ENCODE measurements at places on chromosomes 5 and 9.

- DNase-seq, result peak; percentile 27
These were observed 1.3 kb downstream of the BRD9 start for GRCh38 chr5:891117-891836.

GRCh38 chr9:121331992-121332685, 37.9 kb downstream of the STOM start:
- DNase-seq, result no peak

GRCh38 chr5:101338226-101338625, 435.1 kb upstream of the ST8SIA4 start:
- no peak for DNase-seq

DNA sequence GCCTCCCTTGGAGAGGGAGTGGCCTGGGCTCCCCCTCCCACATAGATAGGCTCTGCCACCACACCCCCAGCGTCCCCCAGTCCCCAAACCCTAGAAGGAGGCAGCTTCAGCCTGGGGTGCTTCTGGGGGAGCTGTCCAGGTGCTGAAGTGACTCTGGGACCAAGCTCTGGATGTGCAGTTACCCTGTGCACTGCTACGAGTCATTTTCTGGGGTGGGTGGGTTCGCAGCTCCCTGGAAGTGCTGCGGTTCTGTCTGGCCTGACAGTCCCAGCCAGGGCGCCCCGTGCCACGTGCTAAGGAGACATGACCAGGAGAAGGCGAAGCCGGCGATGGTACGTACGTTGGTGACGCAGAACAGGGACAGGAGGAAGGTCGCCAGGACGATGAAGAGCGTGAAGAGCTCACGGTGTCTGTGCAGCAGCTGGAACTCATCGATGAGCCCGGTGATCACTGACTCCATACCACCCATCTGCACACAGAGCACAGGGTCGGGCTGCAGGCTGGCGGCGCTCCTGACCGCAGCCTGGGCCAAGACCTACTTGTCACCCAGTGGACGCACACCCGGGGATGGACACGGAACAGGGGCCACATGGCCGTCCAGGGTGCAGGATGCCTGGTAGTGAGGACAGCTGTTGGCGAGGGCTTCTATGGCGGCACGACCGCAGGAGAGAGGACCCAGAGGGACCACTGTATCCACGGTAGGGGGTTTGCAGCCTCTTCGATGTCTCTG, 35.7 kb downstream of the SLC6A3 start:
- DNase-seq, result peak; percentile 53

DNA sequence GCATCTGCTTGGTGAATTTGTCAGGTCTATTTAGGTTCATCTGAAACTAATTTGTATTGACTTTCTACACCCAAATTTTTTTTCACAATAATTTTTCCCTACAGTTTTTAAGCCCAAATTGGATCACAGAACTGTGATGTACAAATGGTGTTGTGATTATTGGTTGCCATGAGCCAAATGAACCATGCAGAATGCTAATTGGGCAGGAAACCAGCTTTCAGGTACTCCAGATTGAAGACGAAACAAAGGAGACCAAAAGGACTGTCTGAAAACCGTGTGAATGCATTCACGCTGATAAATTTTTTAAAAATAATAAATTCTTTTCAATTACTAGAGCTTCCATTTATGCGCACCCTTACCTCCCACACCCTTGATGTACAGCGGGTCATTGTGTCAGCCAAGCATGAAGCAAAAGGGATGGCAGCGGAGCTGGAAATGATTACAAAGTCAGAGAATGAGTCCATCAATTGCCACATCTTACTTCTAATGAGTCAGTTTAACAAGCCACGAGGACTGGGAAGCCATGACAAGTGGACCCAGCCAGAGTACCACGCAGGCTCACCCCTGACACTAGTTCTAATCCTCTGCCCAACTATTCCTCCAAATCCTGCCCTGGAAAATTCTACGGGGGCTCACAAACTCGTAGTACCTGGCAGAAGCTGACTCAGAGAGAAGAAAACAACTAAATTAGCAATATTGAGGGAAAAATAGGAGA, 66.5 kb downstream of the SEMA6A start:
- no peak for DNase-seq

DNA sequence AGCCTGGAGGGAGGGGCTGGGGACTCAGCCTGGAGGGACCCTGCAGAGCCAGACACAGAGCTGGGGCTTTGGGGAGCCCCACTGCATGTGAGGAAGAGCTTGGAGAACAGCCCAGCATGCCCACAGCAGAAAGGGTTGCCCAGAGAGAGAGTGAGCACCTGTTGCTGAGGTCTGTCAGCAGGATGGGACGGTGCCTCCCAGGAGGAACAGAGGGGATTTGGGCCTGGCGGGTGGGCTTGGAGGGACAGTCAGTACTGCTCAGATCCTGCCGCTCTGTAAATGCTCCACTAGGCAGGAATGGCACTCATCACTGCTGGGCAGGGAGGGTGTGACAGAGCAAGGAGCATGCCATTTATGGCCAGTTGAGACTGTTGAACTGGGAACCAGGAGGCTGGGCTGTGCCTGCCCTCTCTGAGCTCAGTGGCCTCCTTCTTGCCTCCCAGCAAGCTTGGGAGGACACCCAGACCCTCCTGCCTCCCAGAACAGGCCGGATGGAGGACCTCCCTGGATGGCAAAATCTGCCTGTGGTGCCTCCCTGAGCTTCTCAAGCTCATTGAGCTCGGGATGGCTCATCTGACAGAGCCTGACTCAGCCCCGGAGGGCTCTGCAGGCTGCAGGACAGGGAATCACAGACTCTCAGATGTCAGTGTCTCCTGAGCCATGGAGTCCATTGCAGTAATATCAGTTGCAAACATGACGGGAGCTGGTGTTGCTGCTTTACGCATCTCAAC, 786 bp upstream of the HRCT1 start:
- no peak for DNase-seq

DNA sequence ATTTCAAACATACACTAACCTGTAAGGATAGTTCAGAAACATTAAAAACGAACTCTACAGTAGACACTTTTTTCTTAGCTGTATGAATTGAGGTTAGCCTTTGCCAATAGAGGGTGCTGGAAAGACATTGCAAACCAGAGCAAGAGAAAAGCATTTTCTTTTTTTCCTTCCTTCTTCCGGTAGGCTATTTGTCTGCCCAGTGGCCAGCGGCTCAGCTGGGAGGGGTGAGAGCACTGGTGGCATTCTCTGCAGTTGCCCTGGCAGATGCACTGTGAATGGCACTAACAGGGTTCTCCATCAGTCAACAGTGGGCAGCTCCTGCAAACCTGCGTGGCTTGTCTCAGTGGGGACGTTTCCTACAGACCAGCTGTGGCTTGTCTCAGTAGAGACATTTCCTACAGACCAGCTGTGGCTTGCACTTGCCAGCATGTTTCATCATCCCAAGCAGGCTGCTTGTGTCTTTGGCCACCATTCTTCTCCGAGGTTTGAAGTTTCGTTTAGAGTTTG, 984.5 kb upstream of the CDH18 start:
- DNase-seq, result no peak

DNA sequence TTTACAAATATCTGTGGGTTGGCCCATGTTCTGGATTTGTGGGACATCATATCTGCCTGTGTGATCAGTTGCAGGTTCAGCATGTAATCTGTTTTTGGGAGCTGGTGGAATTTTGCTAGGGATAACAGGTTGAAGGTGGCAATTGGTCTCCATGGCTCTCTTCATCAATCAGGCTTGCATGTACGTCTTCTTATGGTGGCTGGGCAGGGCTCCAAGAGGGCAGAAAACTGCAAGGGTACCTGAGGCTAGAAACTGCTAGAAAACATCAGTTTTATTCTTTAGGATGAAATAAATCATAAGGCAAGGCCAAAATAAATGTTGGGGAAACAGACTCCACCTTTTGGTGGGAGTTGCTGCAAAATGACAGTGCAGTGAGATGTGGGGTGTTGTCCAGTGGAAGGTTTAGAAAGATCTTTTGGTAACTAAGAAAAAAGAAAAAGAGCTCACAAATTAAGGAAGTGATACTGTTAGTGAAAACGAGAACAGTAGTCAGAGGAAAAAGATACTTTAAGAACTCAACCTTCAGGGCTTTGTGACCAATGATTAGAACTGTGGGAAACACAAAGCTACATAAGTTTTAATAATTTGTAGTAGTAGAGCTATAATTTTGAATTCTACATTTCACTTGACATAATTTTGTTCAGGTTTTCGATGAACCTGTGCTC, 300.7 kb upstream of the IZUMO3 start:
- DNase-seq, result no peak

DNA sequence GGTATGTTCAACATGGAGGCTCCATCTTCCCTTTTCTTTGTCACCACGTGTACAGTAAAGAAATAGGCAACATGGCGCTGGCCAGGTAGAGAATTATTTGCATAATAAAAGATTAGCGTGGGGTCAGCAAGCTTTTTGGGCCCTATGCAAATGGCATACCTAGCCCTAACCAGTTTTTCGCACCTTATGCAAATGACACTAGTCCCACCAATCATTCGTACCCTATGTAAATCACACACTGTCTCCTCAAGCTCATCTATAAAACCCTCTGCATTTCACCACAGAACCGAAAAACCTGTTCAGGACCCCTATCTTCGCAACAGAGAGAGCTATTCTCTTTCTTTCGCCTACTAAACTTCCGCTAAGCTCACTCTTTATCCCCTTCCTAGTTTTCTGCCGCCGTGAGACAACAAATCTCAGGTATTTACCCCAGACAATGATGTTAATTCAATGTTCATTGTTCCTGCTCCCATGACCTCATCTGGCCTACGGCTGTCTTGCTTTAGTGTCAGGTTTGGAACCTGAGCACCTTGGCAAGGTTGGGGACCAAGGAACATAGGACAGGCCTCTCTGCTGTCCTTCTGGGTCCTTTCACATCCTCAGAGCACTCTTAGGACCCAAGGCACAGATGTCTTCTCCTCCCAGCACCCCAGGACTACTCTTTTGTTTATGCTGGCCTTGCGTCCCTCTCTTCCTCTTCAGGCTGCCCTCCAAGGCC, 180.7 kb upstream of the RAI14 start:
- DNase-seq, result no peak

Measured in suppressor macrophage (primary cell).